ENCODE measurements at places on chromosomes 12 and 14.

- no peak for DNase-seq
These were observed 903.4 kb upstream of the FOXG1 start for GRCh38 chr14:27863166-27863565.

DNA sequence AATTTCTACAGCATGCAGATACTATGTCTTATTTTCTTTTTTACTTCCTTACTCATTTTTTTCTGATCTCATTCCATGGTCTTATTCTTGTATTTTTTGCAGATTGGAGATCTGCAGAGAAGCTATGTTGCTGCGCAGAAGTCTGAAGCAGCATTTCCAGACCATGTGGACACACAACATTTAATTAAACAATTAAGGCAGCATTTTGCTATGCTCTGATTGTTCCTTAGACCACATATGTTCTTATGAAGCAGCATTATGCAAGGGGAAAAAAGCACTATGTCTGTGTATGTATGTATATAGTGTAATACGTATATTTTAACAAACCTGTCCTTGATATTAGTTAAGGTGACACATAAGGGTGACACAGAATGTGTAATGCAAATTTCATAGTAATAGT is 52.7 kb downstream of the TTC8 start:
- DNase-seq: no peak

GRCh38 chr14:81511111-81511904 is 22.3 kb downstream of the SEL1L start:
- no peak for DNase-seq

- DNase-seq: no peak
These were observed 761 bp upstream of the NDRG2 start for GRCh38 chr14:21025371-21026273.

GRCh38 chr12:58296863-58297262 is 355.5 kb downstream of the ATP23 start:
- no peak for DNase-seq

Measured in T-helper 2 cell treated with Interferon-gamma antibody and Interleukin-4, amounts not matched to agents 5 μg/mL and 100 μg/mL, for 36 hours (primary cell).